ENCODE measurements at places on chromosomes 2 and 18.
A peak's percentile ranks its signal among the peaks of the same experiment; 100 is the strongest.

GRCh38 chr2:217980591-217980990 is 22.2 kb downstream of the TNS1 start:
- no peak for DNase-seq

- DNase-seq, result no peak
These were observed 46.3 kb downstream of the MERTK start for GRCh38 chr2:111944531-111945210.

- DNase-seq, result no peak
These were observed 43.1 kb downstream of the HPCAL1 start for GRCh38 chr2:10345813-10346212.

DNA sequence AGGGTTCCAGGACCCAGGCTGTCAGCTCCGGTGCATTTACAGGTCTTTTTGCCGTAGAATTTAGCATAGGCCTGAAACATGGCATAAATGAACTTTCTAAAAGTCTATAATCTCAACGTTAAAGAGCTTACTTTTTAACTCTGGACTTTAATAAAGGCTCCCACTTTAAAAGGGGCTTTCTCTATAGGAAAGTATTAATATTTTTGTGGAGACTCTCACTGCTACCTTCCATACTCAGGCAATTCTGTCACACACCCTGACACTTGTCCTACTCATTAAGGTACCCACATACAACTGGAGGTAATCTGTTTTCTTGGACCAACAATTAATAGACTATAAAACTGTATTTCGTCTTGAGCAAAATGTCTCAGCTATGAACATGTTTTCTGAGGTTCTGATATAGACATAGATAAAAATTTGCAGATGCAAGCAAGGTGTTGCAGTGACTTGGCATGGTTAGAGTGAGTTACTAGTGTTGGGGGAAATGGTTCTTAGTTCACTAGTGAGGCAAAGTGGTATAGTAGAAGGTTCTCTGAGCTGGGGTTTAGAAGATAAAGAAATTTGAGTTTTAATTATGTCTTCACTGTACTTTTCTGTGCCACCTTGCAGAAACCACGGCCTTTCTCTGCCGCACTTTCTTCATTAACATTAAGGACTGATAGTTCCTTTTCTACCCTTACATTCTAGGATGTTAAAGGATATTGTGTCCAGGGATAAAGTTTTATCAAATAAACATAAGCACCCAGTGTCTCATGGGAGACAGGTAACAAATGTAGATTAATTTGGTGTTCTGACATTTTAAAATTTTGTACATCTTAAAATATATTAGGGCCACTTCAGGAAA is 10.8 kb upstream of the NR4A2 start:
- peak; percentile 44 for DNase-seq

- no peak for DNase-seq
These were observed 18.5 kb downstream of the ITGA6 start for GRCh38 chr2:172445851-172446250.

DNA sequence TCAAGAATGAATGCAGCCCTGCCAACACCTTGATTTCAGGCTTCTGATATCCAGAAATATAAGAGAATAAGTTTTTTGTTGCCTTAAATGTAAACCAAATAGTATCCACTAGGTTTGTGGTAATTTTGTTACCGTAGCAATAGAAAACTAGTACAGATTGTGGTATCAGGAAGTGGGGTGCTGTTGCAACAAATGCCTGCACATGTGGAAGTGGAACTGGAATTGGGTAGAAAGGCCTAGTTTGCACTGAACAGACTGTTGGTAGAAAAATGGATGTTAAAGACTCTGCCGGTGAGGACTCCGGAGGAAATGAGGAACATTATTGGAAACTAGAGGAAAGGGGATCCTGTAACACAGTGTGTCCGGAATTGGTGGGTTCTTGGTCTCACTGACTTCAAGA is 145.8 kb upstream of the MGAT5 start:
- no peak for DNase-seq

GRCh38 chr2:69770747-69771146 is 28.8 kb downstream of the ANXA4 start:
- DNase-seq, result no peak

DNA sequence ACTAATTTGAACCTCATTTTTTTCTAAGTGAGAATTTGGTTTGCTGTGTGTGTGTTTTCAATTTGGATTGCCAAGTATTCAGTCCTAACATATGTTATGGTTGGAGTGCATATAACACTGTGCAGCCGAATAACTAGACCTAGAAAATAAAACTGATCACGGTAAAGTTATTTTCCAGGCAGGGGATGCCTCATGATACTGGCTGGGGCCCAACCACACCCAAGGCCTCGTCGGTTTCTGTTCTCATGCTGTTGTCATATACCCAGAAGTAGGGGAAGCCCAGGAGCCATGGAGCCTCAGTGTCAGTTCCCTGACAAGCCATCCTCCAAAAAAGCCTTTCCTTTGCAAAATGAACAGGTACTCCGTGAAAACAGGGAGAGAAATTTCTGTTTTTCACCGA is 160.2 kb downstream of the GBX2 start:
- no peak for DNase-seq

DNA sequence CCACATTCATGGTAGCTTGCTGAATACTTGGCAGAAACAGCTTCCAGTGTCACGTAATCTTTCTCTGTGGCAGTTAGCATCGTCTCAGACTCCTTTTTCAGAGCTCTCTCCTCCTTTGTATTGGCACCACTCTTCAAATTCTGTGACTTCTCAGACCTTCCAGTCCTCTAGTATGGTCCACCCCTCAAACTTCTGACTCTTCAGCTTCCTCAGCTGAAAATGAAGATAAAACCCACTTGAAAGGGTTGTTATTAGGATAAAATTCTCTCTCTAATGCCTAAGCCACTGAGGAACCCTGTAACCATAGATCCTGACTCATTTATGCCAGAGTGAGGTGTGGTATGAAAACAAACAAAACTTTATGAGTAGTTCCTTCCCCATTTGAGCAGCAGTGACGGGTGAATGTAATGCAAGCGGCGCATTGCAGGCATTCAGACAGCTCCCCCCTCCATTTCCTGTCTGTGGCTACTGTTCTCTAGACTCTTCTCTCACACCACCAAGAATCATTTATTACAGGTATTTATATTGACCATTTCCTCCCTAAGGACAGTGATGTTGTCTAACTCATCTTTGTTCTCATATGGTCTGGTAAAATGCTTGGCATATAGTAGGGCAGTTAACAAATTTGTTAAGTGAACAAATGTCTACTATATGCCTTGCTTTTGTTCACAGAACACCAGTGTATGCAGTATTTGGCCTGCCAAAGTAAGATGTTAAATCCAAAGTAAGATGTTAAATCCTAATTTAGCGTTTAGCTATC is 35.3 kb downstream of the GALNT1 start:
- DNase-seq, result peak; percentile 66

- DNase-seq, result no peak
These were observed 184.0 kb downstream of the RIT2 start for GRCh38 chr18:42931491-42931890.

GRCh38 chr2:218431878-218432277 is 13.0 kb downstream of the VIL1 start:
- DNase-seq, result no peak

DNA sequence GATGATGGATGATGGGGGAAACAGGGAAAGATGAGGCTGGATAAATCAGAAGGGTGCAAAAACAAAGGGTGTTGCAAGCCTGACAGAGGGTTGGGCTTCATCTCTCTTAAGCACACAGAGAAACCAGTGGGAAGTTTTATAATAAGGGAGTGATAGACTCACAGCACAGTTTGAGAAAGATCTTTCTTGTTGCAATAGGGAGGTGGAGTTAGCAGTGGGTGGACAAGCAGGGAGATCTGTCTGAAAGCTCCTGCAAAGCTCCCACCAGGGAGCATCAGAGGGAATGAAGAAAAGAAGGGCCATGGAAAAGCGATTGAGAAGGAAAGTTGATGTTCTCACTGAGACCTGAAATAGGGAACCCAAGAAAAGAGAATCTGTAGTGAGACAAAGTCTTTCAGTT is 64.9 kb downstream of the BOD1L2 start:
- DNase-seq, result no peak

- no peak for DNase-seq
These were observed 1569.7 kb upstream of the SLC39A10 start for GRCh38 chr2:194087089-194087958.

DNA sequence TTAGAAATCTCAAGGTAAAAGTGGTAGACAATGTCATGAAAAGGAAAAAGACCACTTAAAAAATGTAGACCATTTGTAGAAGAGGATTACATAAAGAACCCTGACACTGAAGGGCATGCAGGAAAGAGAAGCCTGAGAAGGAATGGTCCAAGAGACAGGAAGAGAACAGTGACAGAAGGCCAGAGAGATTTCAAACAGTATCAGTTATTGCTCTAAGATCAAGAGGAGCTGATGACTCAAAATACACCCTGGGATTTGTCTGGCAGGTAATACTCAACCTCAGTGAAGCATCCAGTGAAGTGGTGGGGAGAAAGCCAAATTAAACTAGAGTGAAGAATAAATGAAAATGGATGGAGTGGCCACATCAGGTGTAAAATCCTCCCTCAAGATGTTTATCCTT is 100.5 kb downstream of the PDE11A start:
- no peak for DNase-seq

GRCh38 chr18:49364821-49365220 is 95.6 kb downstream of the DYM start:
- no peak for DNase-seq

DNA sequence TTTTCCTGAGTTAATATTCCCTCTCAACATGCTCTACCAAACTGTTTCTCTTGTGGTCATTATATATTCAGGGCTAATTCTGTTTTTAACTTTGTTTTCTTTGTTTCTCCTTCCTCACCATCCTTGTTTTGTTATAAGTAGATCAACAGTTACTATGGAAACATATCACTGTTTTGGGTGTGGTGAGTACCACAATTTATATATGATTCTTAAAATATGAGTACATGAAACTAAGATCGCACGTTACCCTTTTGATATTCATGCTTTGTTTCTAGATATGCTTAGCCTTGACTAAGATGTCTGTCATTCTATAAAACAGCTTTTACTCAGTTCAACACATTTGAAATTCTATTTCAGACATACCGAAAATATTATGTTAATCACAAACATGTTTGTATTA is 232.3 kb upstream of the ITGA4 start:
- peak; percentile 64 for DNase-seq

DNA sequence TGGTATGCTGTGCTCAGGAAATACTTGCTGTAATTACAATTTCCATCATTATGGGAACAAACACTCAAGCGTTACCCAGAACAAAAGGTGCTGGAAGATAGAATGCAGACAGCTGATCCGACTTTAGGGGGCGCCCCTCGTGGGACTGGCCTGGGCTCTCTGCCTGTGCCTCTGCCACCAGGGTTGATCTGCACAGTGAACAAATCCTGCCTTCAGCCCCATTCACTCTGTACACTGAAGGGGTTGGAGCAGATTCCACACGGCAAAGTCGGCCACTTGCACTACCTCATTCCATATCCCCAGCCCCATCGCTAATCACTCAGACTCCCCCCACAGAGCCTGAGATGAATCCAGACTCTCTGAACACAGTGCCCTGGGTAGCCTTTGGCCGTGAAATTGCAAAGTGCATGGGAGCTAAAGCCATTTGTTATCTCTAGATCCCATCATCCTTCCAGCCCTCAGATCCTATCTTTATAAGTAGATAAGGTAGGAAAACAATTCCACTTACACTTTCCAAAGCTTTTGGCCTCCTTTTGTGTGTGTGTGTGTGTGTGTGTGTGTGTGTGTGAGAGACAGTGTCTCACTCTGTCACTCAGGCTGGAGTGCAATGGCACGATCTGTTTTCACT is 69.3 kb downstream of the INPP5D start:
- DNase-seq, result peak; percentile 20

- no peak for DNase-seq
These were observed 28.2 kb upstream of the BIN1 start for GRCh38 chr2:127134833-127135830.

DNA sequence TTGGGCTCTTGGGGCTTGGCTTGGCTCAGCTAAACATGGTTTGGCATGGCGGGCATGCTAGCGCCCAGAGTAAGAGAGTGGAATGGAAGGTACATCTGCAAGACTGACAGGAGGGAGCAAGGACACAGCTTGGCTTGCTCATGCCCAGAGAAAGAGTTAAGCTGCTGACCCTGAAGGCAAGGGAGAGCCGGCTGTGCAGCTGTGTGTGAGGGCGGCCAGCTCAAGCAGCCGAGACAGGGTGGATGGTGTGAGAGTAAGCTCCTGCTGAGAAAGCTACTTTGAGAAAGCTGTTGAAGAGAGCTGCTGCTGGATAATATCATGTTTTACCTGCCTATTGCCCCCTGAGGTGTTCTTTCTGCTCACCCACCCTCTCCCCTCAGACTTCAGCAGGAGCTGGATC is 135.6 kb downstream of the CCBE1 start:
- DNase-seq, result no peak

DNA sequence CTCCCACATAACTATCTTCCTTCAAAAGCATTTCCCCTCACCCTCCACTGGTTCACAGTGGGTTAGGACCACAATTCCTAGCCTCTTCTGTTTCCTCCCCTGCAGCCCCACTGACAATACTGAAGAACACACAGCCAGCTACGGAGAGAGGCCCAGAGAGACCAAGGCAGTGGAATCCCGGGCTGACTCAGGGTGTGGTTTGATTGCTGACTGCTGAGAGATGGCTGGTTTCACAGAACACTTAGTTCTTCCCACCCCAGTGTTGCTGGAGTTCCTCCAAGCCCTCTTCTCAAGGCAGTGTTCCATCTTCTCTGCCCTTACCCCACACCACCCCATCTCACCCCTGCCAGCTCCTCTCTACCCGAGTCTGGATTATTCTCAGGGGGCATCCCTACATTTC is 43.3 kb upstream of the ZFP36L2 start:
- DNase-seq, result no peak

- no peak for DNase-seq
These were observed 172.2 kb downstream of the MBD2 start for GRCh38 chr18:54052259-54052658.

DNA sequence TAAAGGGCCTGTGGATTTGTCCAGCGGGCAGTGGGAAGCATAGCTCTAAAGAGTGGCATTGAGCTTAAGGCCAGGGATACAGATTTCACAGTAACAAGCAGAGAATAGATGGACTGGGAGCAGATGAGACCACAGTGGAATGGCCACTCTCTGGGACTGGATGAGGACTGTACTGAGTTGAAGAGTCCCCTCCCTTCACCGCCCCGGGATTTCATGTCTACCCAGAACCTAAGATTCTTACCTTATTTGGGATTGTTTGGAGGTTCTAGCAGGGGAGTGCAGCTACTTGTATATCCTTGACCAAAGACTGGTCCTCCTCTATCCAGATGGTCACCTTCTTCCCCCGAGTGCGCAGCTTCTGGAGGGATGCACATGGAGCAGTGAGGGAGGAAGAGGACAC is 28.0 kb upstream of the EFEMP1 start:
- DNase-seq, result no peak

DNA sequence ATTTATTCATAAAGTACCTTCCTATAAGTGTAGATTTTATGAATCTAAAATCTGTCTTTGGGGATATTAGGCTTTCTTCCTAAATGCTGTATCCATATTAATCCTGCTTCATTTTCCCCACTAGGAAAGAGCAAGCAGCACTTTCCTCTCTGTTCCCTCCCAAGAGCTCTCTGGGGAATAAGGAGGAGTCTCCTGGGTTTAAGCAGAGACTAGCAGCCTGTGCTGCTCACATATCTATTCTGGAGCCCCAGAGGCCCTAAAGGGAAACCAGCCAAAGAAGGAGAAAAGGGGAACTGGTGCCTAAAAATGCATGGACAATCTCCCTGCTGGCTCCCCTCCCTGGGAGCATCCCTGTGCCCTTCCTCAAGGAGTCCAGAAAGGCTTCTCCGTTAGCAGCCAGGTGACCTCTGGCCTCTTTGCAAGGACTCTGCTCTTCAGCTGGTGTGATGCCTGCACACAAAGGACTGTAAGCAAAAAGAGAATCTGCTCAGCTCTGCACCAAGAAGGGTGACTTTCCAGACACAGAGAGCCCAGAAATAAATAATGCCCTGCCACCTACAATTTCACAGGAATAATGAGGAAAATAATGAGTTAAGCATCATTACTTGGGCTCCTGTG is 270.6 kb downstream of the SS18 start:
- DNase-seq, result no peak

Measured in CD4-positive, alpha-beta T cell treated with Interleukin-10 for 1 hour (primary cell).